ENCODE measurements at places on chromosomes 4 and X. TPM values are rescaled to one million over a fixed set of nuclear protein-coding genes. Genes with fewer than 3 reads are reported as not detected.

GRCh38 chrX:1477229-1477628 lies 24.5 kb upstream of the ASMTL start:
- no peak for DNase-seq

- DNase-seq: no peak
These were observed 29.9 kb downstream of the TRMT2B start for GRCh38 chrX:101022020-101022419.

GRCh38 chrX:25536307-25536970 lies 520.7 kb upstream of the ARX start:
- no peak for DNase-seq

GRCh38 chrX:150698981-150699380 lies 5.8 kb downstream of the MTMR1 start:
- DNase-seq: no peak

DNA sequence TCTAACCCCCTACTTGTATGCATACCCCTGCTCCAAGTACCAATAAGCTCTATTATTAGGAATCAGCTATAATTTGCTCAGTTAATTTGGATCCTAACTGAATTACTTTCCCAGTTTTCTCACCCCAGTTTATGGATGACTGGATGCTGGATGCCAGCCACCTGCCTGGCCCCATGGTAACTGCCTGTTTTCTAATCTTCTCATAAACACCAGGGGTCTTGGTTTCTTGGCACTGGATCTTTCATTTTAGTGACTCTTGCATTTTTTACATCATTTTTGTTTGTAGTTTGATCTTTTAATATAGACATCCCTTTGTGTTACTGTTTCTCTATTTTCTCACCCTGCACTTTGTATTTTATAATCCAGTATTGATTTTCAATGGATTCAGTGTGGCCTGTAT lies 246.8 kb downstream of the ADGRL3 start:
- DNase-seq: no peak

DNA sequence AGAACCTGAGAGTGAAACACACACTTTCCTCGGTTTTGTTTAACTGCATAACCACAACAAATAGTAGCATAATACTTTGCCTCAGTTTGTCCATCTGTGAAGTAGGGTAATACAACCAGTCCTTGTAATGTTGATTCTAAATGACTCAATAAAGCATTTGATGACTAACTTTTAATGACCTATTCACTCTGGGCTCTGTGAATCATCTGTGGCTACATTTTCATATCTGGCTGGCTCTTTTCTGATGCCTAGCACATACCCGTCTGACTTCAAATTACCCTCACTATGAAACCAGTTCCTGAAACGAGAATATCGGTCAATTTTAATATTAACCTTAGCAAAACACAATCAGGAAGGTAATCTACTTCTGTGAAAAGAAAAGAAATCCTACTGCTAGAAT lies 151.0 kb downstream of the SH2D1A start:
- no peak for DNase-seq

DNA sequence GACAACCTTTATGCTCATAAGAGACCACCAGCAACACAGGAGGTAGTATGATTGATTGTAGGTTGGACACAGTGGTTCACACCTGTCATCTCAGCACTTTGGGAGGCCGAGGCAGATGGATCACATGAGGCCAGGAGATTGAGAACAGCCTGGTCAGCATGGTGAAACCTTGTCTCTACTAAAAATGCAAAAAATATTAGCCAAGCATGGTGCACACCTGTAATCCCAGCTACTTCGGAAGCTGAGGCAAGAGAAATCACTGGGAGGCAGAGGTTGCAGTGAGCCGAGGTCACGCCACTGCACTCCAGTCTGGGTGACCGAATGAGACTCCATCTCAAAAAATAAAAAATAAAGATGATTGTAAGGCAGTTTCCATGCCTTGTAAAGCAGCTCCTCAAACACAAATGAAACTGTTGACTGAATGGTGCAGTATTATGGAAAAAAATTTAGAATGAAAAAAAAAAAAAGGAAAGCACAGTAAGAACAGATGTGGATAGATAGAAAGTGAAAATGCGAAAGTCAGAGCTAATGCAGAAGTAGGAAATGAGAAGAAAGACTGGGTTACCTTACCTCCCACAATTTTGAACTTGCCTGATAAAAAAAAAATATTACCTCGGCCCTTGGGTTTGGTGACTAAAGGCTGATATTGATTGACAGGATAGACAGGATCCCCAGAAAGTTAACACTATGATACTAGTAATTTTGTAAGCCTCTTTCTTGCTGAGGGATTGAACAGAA lies 249.2 kb upstream of the TRAM1L1 start:
- DNase-seq: no peak

GRCh38 chr4:951186-951585 lies 18.9 kb downstream of the TMEM175 start:
- DNase-seq: no peak

DNA sequence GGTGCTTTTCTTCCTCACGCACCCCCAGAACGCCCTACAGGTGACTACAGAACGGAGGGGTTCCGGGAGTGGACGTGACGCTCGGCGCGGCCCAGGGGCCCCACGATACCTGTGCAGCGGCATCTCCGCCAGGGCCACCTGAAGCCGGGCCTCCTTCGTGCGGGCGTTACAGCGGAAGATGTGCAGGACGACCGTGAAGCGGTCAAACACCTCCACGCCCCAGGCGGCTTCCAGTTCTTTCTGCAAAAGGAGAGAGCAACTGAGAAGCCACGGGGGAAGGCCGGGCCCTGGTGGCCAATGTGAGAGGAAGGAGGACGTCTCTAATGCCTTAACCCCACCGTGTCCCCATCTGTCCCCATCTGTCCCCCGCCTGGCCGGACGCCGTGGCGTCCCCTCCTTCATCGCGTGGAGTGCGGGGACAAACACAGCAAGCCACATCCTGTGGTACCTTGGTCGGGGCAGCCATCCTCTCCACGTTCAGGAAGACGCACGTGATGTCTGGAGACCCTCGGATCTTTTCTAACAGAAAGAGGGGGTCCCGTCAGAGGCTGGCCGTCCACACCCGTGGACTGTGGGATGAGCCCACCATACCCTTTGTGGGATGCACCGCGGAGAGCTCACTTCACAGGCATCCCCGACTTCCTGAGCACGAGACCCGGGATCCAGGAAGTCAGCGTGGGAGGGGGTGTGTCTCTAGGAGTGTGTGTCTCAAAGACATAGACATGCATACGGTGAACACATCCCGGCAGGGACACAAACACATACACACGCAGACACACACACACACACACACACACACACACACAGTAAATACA lies 3.6 kb downstream of the GTPBP6 start:
- DNase-seq: no peak

GRCh38 chr4:11014199-11014598 lies 329.6 kb upstream of the CLNK start:
- DNase-seq: no peak

DNA sequence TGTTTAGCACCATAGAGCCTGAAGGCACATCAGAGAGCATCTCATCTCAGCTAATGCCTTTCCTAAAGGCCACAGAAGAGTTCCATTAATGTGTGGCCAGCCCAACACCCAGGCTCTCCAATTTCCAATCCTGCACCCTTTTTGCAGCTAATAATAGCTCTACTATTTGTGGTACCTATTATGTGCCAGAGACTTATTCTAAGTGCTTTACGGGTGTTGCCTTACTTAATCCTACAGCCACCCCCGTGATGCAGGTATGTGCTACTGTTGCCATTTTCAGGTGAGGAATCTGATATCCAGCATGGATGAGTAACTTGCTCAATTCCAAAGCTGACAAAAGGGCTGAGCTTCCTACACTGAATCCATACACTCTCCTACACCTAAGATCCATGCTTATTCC lies 217.6 kb upstream of the GALNT7 start:
- DNase-seq: no peak

GRCh38 chrX:10042055-10042454 lies 74.9 kb downstream of the CLDN34 start:
- DNase-seq: no peak

DNA sequence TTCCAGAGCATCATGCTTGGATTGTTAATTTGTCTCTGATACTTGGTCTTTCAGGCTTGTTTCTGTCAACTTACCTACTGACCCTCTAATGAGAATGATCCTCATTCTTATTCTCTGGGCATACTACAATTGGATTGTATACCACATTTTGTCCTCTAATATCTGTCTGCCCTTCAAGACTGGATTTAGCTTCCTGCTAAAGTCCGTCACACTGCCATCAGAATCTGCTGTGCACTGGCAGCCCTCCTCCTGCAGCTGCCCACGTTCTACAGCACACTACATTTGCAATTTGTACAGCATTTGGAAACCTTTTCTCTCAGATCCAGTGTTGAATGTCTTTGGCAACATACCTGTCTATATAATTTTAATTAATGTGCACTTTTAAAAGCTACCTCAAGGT lies 183.1 kb downstream of the ZNF330 start:
- DNase-seq: no peak

DNA sequence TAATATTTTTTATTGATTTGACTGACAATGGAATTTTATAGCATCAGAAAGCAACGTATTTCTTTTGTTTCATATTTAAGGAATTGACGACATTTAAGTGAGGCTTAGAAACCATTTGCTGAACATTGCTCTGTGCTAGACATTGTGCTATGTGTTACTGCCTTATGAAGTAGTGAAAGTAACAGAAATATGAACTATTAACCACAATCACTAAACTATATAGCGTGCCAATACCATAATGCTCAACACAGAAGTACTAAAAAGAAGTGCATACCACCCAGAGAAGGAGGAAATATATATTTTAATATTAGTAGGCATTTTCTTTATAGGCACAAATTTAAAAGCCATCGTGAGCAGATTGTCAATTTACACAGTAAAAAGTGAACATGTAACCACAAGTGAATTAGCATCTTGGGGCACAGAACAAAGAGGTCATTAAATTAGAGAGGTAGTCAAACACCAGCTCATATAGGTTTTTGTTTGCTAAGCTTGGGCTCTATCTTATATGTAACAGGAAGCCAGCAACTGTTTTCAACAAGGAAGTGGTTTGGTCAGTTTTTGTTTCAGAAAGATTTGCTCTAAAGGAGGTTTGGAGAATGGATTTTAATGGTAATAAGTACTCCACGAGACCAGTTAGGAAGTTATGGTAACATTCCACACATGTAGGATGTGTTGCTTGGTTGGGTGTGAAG lies 270.7 kb downstream of the GRXCR1 start:
- no peak for DNase-seq

GRCh38 chr4:156946516-156947424 lies 24.8 kb downstream of the PDGFC start:
- peak; percentile 90 for DNase-seq

- DNase-seq: no peak
These were observed 273.1 kb upstream of the ARSJ start for GRCh38 chr4:114252499-114252898.

- DNase-seq: no peak
These were observed 375.6 kb downstream of the GBA3 start for GRCh38 chr4:23068287-23068686.

DNA sequence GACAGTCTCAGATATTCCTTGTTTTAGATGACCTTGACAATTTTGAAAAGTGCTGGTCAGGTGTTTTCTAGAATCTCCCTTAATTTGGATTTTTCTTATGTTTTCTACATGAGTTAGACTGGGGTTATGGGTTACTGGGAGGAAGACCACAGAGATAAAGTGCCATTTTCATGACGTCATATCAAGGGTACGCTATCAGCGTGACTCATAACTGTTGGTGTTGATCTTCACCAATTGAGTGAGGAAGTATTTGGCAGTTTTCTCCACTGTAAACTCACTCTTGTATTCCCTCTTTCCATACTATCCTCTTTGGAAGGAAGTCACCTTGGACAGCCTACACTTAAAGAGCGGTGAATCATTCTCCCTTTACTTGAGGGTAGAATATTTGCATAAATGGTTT lies 56.9 kb downstream of the MAGEC1 start:
- no peak for DNase-seq

The NAP1L3 gene
- not detected for polyA plus RNA-seq

The ACOX3 gene
- polyA plus RNA-seq: 16.8 TPM

The ZNF330 gene
- polyA plus RNA-seq: 18.2 TPM

The PRPS1 gene
- polyA plus RNA-seq: 10.4 TPM

The CT55 gene
- not detected for polyA plus RNA-seq

Data from CD14-positive monocyte (primary cell).